Kasumi-1 (cell line): ENCODE measurements at places on chromosomes 11 and 22.

DNA sequence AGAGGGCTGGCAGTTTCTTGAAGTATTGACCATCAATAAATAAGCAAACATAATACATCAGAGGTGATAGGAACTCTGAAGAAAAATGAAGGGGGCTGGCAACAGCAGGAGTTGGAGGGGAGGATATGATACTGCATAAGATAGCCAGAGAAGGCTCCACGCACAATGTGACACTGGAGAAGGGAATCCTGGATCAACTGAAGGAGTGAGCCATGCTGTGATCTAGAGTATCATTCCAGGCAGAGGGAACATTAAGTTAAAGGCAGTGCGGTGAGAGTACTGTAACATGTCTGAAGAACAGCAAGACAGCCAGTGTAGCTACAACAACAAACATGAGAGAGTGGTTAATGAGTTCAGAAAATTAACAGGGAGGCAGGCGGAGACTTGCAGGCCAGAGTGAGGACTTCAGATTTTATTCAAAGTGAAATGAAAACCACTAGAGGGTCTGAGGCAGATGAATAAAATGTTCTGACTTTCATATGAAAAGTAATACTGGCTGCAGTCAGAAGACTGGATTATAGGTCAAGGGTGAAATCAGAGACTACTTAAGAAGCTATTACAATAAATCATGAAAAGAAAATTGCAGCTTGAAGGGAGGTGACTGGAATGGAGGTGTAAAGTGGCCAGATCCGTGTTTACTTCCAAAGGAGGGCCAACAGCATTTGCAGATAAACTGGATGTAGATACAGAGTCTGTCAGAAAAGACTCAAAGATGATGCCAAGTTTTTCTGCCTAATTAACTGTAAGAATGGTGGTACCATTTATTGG lies 49.4 kb downstream of the RRAS2 start:
- no peak for DNase-seq

- DNase-seq: no peak
These were observed 610.0 kb upstream of the CADM1 start for GRCh38 chr11:116114198-116114651.

DNA sequence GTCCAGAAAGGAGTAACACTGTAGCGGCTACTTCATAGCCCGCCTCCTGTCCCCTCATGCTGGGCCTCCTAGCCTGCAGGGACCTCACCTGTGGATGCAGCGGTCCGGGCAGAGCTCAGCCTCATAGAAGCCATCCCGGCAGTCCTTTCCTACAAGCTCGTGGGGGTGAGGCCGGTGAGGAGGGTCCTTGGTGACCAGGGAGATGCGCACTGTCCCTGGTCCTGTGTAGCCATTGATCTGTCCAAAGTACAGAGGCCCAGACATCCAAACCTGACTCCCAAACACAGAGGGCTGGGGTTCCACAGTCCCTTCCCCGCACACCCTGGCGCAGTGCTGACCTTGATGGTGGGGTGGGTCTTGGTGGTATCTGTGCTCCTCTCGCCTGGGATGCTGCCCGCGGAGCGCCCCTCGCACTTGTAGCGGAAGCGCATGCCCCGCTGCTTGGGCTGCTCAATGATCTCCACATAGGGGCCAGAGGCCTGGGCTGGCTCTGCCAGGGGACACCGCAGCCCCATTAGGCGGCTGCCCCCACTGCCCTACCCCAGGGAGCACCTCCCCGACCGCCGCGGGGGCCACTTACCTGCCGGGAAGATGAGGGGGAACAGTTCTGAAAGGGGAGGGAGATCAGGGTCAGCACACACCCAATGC lies 993 bp downstream of the RELA start:
- DNase-seq: no peak

DNA sequence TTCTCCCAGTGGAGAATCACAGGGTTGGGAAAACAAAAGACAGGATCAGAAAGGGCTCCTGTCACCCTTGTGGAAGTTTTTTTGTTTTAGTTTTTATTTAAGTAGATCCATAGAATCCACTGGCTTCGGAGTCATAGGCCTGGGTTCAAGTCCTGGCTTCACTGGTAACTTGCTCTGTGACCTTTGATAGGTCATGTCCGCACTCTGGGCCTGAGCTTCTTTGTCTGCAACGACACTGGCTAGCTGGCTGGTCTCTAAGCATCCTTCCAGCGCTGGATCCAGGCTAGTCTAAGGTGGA lies 1.4 kb downstream of the ZFTA start:
- no peak for DNase-seq

DNA sequence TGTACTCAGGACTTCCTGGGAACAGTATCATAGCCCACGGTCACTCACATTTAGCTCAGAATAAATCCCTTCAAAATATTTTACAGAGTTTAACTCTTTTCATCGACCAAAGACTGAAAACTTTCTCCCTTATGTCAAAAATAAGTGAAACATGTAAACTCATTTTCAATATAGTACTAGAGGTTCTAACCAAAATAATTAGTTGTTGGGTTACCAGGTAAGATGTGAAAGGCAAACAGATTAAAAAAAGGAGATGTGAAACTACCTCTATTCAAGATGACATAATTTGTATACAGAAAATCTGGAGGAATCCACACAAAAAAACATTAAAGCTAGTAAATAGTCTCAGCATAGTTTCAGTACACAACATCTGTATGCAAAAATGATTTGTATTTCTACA lies 20.3 kb downstream of the XKR3 start:
- DNase-seq: no peak

DNA sequence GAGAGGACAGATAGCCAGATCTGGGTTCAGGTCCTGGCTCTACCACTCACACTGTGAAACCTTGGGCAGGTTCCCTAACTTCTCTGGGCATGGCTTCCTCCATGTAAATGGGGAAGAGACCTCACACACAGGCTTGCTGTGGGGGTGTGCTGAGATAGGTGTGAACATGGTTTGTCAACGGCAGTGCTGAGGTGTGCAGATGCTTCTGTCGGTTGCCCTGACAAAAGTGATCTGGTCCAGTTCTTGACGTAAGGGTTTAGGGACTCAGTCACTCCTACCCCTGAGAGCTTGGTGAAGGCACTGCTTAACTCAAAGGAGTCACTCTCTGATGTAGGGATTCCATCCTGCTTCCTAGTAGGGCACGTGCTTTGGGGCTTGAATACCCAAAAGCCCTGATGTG lies 2.0 kb downstream of the C1QTNF4 start:
- peak; percentile 74 for DNase-seq

GRCh38 chr22:36124666-36125065 lies 35.9 kb downstream of the APOL3 start:
- no peak for DNase-seq

- DNase-seq: no peak
These were observed 287.0 kb upstream of the ZC3H12C start for GRCh38 chr11:109806205-109806604.

DNA sequence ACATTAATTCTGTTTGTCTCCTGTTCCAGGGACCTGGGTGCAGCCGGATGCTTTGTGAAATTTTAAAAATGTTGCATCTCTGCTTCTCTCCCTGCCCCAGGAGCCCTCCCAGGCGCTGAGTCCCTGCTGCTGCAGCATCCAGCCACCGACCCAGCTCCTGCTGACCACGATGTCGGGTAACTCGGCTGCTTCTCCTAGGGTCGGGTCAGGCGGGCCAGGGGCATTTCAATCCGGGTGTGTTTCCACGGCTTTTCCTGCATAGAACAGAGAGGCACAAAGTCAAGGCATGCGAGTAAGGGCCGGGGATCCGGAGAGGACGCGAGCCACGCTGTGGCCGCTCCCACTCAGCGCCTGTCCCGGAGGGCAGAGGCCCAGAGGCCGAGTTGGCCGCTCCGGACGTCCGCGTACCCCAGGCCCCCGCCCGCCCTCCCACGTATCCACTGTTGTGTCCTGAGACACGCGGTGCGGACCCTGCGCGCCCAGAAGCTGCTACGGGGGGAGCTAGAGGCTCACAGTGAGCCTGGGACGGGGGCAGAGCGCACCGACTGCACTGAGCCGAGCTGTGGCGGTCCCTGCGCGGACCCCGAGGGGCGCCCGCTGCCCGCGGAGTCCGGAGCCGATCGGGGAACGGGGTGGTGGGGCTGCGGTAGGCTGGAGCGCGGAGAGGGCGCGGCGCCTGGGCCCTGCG lies at the start of gene POU2AF3:
TSS of gene POU2AF3 (plus strand) at position 134 of the 688 bp plus-strand sequence. CDS start at position 170, 36 bp downstream.
- no peak for DNase-seq

- no peak for DNase-seq
These were observed 19.1 kb upstream of the LINC01488 start for GRCh38 chr11:69462106-69462951.

DNA sequence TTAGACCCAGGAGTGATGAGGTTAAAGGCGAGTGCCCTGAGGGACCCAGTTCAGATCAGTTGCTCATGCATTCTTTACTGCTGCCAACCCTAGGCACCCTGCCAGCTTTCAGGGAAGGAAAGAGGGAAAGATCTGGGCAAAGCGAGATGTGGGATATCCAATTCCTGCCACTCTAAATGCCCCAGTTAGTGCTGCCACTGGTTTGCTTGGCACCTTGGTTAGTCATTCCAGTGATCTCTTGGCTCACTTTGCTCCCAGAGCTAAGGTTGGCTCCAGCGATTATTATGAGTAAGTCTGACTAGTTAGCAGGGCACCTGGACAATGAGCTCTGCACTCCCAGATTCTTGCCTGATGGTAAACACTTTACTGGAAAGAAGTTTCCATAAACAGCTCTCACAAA lies 85.0 kb downstream of the INSC start:
- DNase-seq: no peak

GRCh38 chr11:45082744-45083543 lies 63.5 kb upstream of the PRDM11 start:
- peak; percentile 84 for DNase-seq

DNA sequence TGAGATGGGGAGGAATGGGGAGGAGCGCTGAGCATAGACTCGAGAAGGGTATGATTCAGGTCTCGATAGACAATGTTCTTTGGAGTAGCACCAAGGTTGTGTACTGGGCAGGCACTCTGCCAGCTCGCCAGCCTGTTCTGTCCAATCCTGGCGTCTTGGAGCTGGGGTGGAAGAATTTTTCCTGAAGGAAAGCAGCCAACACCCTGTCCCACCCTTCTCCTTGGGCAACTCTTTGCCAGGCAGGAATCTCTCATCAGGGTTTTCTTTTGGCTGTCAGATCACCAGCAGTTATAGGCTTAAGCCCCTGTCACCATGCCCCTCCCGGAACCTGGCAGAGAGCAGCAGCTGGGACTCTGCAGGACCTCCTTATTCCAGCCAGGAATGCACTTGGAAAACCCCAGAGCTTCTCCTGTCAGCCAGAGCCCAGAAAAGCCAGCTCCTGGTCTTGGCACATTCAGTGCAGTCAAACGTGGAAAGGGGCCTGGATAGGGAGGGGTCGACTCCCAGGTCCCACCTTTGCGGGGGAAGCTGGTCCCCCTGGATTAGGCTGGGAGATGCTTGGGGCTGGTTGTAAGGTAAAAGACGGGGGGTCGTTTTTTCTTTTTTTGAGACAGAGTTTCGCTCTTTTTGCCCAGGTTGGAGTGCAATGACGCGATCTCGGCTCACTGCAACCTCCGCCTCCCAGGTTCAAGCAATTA lies 14.4 kb upstream of the SPTBN2 start:
- DNase-seq: no peak

GRCh38 chr11:110424775-110425444 lies 4.8 kb upstream of the FDX1 start:
- no peak for DNase-seq

DNA sequence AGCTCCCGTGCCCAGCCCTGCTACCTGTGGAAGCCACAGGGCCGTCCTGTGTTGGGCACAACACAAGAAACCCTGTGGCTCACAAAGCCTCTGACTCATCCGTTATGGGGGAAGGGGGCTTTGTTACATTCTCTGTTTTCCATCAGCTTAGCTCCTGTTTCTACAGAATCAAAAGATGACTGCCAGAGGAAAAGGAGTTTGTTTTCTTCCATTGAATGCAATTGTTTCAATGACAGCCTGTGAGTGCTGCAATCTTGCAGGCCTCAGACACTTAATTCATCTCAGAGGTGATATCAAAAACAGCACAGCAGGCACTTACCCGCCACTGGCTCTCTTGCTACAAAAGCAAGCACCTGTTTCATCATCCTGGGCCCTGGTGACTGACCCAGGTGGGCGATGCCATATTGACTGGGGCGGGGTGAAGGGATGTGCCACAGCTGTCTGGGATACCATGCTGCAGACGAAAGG lies 194.3 kb downstream of the OPCML start:
- DNase-seq: no peak

GRCh38 chr11:35892166-35892565 lies 51.7 kb upstream of the LDLRAD3 start:
- no peak for DNase-seq

DNA sequence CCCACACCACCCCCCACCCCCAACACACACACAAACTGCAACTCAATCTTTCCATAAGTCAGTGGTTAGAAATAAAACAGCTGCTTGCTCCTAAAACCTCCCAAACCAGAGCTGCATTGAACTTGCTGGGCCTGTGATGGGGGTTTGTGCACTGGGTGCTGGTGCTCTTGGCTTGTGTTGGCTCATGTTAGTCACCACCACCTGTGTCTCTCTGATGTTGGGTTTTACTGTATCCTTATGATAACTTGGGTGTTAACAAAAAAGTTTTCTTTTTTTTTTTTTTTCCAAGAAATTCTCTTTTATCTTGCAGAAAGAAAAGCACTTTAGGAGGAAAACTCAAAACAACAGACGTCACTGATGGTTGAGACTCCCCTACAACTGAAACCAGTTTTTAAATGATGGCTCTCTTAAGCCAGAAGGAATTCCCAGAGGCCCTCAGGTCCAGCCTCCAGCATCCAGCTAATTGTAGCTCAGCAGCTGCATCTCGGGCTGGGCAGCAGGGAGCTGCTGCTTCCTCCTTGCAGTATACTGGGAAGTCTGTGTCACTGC lies 79.9 kb upstream of the DRD2 start:
- no peak for DNase-seq

GRCh38 chr11:83493917-83494316 lies 207.8 kb upstream of the CCDC90B start:
- DNase-seq: no peak

DNA sequence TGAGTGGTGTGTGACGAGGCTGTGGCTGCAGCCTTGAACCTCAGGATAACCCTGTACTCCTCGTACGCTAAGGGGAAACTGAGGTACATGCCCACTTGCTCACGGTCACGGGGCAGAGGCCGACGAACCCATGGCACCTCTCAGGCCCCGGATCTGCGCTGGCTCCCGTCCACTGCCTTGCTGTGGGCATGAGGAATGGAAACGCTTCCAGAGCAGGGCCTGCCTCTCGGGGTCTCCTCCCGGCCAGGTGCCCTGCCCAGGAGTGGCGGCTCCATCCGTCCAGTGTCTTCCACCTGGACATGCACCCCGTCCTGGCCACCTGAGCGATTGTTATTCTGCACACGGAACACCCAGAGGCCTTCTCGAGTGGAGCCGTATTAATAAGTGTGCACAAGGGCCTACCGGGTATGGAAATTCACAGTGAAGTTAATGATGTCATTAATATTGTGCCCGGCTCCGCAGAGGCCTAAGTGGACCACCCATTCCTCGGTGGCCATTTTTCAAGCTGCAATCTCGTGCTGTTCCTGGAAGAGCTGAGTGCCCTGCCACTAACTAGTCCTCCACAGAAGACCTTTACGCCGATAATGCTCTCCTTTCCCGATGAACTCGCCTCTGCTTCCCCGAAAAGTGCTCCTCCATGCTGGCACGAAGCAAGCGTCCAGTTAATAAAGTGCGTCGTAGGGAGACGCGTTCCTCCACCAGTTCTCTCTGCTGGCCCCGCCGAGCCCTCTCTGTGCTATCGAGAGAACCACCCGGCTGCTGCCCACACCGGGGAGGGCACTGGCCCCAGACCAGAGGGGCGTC lies 927.9 kb downstream of the BRD1 start:
- no peak for DNase-seq
